ELF-1 (cell line): ENCODE measurements at places on chromosomes 2 and 18.
A peak's percentile ranks its signal among the peaks of the same experiment; 100 is the strongest.

DNA sequence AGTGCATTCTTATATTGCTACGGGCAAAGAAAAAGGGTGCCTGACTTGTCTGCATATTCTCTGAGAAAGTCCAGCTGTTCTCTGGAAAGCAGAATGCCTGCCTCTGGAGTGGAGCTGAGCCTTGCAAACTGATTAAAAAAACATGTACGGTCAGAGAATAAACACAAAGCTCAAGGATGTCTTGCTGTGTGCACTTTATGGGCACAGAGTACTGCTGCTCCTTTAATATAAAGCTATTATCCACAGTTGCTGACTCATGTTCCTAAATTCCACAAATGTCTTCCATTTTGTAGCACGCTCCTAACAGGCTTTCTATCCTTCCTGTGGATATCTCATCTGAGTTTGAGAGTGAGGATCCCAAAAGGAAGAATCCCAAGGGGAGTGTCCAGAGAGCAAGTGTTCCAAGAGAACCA is 229.0 kb downstream of the MREG start:
- DNase-seq, result peak; percentile 32

DNA sequence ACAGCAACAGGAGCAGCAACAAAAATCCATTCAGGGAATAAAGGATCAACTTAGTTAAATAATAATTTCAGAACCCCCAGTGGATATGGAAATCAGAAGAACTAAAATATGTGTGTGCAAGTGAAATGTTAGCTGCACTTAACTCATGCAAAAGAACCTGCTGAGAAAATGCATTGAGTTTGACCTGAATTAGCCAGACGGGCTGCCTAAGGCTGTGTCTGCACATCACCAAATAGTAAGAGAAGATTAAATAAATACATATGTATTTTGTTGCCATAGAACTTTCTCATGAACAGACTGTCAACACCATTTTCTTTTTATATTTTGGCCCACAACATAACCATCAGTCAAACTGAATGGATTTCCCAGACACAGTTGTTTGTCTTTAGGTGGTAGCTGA is 262.0 kb upstream of the PIK3C3 start:
- DNase-seq, result no peak

DNA sequence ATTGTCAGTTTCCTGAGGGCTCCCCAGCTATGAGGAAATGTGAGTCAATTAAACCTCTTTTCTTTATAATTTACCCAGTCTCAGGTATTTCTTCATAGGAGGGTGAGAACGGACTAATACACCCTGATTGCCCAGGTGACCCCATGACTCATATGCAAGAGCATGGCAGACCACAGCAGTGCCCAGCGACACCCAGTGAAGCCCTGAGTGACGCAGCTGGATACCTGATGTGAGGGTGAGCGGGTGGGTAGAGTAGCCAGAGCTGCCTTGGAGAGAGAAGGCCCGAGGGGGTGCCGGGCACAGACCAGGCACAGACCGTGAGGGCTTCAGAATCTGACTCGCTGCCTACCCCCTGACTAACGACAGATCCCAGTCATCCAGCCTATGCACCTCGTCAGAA is 15.4 kb downstream of the ALPG start:
- DNase-seq, result no peak

DNA sequence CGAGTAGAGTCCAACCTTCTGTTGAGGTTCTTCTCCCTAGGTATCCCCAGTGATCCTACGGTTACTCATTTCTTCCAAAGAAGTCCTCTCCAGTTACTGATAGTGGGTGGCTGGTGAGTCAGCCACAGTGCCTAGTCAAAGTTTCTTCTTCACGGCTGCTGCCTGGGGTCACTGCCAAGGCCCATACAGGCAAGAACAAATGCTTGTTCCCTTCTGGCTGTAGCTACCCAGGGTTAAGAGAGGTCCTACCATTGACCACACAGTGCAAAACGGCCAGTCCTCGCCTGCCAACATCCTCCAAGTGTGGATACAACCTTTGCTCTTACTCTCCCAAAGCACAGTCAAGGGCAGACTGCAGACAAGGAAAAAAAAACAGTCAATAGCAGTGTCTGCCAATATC is 2.9 kb upstream of the PTPN4 start:
- DNase-seq, result no peak

DNA sequence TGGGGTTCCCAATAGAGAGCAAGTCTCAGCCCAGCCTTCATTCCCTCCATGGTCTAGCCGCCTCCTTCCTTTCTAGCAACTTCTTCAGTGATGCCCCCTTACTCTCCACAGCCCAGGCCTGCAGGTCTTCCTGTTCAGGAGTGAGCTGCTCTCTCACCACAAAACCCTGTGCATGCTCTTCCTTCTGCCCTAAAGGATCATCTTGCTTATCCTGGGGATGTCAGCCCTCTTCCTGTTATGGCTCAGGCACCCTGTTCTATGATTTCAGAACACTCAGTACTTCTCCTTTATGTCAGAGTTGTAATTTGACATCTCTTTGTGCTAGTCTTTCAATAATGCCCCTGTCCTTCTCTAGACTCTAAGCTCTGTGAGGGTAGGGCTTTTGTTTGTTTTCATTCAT is 19.4 kb downstream of the TMEM178A start:
- DNase-seq, result no peak

GRCh38 chr2:103172821-103173220 is 411.0 kb downstream of the TMEM182 start:
- DNase-seq, result no peak

GRCh38 chr2:232235716-232236115 is 142.8 kb upstream of the ALPP start:
- no peak for DNase-seq

- peak; percentile 58 for DNase-seq
Measured at GRCh38 chr2:49490710-49491109, 336.4 kb upstream of the FSHR start.
